ENCODE measurements at places on chromosomes 11 and 22.

GRCh38 chr11:64324692-64325469 lies 7.0 kb downstream of the PRDX5 start:
- DNase-seq = no peak

- DNase-seq = no peak
Observed at GRCh38 chr11:125519256-125519655, 23.2 kb upstream of the FEZ1 start.

DNA sequence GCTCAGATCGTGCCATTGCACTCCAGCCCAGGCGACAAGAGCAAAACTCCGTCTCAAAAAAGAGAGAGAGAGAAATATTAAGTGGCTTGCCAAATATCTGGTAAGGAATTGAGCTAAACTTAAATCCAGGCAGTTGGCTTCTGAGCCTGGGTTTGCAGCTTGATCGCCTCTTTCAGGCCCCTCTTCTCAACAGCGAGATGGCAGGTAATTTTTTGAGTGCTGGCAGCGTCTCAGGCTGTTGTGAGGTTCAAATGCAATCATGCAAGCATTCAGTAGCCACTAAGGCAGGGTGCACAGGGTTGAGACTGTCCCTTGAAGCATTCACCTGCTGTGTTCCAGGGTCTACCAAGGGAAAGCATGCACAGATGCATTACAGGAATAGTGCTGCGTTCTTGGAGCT lies 670 bp upstream of the CTSF start:
- DNase-seq = no peak

- no peak for DNase-seq
Observed at GRCh38 chr22:24965822-24966626, 13.5 kb downstream of the KIAA1671 start.

GRCh38 chr11:65084598-65085375 lies 765 bp downstream of the ZFPL1 start:
- no peak for DNase-seq

GRCh38 chr11:65362320-65362931 lies 7.9 kb downstream of the TIGD3 start:
- no peak for DNase-seq
